Gastroesophageal sphincter (tissue), 4 donors: ENCODE measurements at places on chromosomes 16 and 17.
A peak's percentile ranks its signal among the peaks of the same experiment; 100 is the strongest.

- ATAC-seq, result peak; percentile 28
Measured at GRCh38 chr17:80720610-80721577, 176.3 kb downstream of the RPTOR start.

DNA sequence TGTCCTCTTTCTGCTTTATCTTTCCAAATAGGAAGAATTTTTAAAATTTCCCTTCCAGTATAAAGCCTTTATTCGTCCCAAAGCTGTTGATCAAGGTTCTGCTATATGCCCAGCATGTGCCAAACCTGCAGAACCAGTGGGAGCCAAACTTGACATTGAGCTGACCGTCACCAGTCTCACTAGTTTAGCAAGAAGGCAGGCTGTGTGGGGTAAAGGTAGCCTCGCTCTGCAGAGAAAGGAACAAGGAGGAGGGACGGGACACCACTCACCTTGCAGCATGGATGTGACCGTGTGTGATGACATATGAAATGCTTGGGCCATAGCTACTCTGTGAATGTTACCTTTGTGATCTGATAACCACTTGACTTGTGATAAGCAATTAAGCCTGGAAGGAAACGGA, 392.2 kb downstream of the CPPED1 start:
- no peak for ATAC-seq

- ATAC-seq, result no peak
Measured at GRCh38 chr17:82765371-82765770, 13.5 kb downstream of the TBCD start.

DNA sequence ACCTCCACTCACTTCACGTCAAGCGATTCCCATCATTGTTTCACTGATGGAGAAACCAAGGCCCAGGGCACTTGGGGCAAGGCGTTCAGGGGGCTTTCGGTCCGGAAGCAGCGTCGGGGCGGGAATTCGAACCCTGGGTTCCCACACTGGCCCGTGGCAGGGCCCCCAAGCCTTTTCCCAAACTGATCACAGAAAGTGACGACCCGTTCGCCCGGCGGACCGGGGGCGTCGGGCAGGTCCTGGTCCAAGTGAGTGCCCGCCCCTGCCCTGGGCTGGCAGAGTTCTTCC, 856 bp upstream of the MON1B start:
- ATAC-seq, result no peak

DNA sequence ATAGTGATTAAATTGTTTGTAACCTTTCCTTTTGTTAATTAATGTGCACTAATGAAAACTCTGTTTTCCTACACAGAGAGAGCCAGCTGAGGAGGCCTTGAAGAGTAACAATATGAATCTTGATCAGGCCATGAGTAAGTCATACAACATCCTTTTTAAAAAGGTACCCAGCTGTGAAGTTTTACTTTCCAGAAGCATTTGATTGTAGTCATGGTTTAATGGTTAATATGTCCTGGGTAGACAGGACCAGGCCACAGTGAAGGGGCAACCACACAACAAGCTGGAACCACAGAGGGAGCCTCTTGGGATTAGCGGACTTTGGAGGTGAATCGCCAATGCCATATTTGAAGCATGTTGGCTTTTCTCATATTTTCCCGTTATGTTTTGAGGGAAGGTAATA, 55.6 kb downstream of the TMC6 start:
- no peak for ATAC-seq

DNA sequence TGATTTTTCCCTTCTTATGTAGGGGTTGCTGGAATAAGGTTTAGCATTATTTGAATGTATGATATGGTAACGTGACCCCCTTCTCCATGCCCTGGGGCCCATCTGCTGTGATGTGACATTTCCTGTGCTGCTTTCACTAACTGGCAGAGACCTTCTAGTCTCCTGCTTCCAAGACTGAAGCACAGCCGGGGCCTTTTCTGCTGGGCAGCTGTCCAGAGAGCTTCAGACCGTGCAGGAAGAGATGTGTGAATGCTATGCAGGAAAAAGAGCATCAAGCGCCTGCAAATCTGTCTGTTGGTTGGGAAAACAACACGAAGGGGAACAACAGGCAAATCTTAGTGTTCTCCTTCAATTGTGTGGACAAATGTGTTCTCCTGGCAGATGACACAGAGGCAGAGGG, 128.5 kb downstream of the SPACA3 start:
- ATAC-seq, result no peak

- ATAC-seq, result peak; percentile 93
Measured at GRCh38 chr17:81911277-81911961, at the start of gene PCYT2. Gene PCYT2, minus strand, starts transcription at chr17:81911399. Its CDS starts 44 bp downstream, at chr17:81911355.

DNA sequence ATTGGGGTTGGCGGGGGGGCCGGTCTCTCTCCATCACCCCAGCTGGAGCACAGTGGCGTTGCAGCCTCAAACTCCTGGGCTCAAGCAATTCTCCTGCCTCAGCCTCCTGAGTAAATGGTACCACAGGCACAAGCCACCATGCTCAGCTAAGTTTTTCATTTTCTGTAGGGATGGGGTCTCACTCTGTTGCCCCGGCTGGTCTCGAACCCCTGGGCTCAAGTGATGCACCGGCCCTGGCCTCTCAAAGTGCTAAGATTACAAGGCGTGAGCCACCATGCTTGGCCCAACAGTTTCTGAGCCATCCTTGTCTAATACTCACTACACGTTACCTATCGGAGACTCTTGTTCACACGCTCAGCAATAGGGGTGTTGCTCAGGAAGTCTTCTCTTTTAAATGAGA, 11.6 kb downstream of the WDR59 start:
- no peak for ATAC-seq

DNA sequence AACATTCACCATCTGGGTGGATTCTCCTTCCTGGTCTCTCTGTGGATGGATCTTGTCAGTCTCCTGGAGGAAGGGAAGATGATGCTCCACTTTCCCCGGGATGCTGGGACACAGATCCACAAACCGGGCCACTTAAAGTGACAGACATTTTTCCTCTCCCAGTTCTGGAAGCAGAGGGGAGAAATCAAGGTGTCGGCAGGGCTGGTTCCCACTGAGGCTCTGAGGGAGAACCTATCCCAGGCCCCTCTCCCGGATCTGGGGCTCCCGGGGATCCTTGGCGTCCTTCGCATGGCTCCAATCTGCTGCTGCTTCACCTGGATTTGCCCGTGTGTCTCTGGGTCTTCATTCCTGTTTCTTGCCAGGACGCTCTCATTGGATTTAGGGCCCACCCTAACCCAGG, 263.1 kb upstream of the TNRC6C start:
- ATAC-seq, result no peak

- ATAC-seq, result no peak
Measured at GRCh38 chr16:81424771-81425170, 19.8 kb upstream of the CMIP start.

GRCh38 chr16:21116148-21116693, 34.4 kb downstream of the DNAH3 start:
- ATAC-seq, result no peak

GRCh38 chr16:4803401-4803844, 990 bp upstream of the ROGDI start:
- no peak for ATAC-seq

DNA sequence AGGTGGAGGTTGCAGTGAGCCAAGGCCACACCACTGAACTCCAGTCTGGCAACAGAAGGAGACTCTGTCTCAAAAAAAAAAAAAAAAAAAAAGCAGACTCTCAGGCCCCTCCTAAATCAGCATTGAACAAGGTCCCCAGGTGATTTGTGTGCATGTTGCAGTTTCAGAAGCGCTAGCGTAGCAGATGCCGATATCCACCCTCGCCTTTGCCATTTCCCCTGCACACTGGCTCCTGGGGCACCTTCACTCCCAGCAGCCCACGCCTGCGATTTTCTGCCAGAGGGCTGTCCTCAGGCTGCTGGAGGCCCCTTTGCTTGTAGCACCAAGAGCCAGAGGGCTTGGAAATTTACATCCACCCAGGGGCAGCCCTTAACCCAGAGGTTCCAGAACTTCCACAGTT, 95.6 kb downstream of the WSCD1 start:
- no peak for ATAC-seq

GRCh38 chr17:57478478-57479250, 222.3 kb downstream of the MSI2 start:
- peak; percentile 46 for ATAC-seq

- ATAC-seq, result no peak
Measured at GRCh38 chr17:8003594-8004181, 1.3 kb downstream of the GUCY2D start.
